ENCODE measurements at places on chromosomes 7 and 10.

GRCh38 chr7:603152-603951 is 83.7 kb upstream of the PDGFA start:
- DNase-seq = no peak

DNA sequence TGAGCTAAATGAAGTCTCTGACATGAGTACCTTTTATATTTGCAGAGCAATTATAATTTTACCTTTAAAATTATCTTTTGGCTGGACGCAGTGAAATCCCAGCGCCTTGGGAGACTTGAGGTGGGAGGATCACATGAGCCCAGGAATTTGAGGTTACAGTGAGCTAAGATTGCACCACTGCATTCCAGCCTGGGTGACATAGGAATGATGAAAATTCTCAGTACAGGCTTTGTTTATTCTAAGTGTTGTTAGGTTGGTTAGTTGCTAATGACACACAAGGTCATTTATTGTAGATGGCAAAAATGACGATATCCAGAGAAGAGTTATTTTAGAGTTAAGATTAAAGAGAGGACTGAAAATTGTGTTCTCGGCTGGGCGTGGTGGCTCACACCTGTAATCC is 87.6 kb downstream of the XRCC2 start:
- DNase-seq = no peak

- no peak for DNase-seq
These were observed 84.2 kb downstream of the ANK3 start for GRCh38 chr10:60305380-60305892.

DNA sequence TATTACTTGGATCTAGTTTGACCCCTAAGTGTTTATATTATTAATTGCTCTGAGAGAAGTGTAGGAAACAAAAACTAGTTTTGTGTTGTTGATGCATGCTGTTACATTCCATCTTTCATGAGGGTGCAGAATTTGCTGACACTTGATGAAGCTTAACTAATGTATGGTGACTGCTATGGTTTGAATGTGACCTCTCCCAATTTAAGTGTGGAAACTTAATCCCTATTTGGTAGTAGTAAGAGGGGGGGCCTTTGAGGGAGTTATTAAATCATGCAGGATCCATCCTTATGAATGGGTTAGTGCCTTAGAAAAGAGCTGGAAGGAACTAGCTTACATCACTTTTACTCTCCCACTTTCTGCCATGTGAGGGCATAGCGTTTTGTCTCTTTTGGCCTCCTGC is 142.5 kb downstream of the PCLO start:
- DNase-seq = no peak

DNA sequence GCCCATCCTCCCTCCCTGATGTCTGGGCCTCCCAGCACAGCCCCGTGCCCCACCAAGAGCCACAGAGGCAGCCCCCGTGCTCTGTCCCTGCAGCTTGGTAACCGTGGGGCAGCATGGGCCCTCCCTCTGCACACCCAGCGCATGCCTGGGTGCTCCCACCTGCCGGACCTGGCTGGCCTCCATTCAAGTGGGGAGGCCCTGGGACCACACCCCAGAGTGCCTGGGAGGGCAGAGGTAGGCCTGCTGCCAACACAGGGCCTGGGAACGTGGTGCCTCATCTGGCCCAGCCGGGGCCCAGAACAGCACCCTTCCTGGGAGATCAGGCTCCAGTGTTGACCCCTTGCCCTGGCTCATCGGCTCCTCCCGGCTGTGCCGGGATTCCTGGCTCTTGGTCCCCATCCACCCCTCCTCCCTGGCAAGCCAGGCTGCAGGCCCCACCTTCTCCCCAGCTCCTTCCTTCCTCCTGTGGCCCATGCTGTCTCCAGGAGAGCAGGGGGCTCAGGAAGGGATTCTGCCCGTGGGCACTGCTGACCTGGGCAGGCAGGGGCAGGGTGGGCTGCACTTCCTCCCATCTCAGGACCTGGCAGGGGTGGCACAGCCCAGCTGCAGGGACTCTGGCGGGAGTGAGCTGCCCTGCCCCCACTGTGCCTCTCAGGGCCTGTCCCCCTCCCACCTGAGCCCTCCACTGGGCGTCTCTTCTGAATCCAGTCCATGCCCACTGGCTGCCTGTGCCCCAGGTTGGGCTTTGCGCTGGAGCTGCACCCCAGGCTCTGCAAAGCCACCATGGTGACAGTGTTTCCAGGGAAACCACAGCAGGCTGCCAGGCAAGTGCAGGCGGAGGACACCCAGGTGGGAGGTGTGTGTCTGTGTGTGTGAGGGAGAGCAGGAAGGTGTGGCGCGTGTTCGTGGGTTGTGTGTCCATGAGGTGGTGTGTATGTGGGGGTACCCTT is 32.6 kb downstream of the PWWP2B start:
- DNase-seq = no peak

DNA sequence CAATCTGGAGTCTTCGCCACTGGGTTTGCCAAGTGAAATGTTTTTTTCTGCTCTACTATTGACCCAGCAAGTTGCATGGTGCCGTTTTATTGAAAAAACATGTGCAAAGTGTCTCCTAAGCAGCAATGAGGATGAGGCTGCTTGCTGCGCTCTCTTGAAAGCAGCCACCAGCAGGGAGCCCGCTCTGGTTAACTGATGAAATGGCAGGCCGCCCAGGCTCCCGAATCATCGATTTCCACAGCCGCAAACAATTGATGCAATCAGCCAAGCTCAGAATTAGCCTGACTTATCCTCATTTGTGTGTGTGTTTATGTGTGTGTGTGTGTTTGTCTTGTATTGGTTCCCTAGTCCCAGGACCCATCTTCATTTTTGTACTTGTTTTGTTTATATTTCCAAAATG is 22.2 kb upstream of the LYZL1 start:
- no peak for DNase-seq

GRCh38 chr10:59536167-59537014 is 173.3 kb downstream of the SLC16A9 start:
- no peak for DNase-seq

DNA sequence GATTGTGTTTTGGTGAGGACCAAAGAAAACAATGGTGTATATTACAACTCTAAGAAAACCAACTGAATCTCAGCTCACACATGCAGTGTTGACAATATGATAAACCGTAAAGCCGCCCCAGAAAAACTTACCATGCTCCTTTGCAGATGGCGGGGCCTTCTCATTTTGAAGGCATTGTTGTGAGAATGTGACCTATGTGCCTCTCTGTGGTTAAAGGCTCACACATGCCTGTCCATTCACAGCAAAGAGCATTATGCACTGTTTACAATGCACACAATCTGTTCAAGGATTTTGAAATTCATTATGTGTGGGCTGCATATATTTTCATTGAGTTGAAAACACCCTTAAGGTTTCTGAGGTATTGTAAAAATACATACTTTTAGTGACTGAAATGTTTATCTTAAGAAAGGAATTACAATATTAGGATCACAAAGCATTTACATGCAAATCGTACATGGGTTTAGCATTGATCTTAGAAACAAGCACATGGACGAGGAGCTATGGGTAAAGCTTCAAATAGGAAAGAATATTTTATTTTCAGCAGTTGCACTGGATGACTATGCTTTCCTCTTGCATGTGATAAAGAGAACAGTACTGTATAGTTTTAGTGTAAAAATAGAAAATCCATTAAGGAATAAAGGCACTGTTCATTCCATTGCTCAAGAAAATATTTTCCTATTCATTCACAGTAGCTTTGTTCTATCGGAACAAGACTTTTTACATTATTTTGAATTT is 334.3 kb downstream of the ARL4A start:
- no peak for DNase-seq

GRCh38 chr7:155373359-155374273 is 75.9 kb downstream of the INSIG1 start:
- no peak for DNase-seq

GRCh38 chr10:46267132-46267985 is 19.4 kb upstream of the ANTXRL start:
- DNase-seq = no peak

- DNase-seq = no peak
These were observed 20.3 kb downstream of the ELAPOR2 start for GRCh38 chr7:87038993-87039690.

DNA sequence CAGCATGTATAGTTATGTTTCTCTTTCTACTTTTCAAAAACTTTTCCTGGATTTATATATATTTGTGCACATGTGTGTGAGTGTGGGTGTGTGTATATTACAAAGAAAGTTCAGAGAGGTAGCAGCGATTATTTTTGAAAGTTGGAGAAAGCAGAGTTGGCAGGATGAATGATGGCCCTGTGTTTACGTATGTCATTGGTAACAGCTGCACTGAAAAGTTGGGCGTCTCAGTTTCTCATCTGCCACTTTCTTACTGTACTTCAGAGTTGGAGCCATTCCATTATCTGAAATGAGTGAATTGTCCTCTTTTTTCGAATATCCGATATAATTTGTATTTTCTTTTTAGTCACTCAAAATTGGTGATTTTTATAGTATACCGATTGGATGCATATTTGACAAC is 172.2 kb downstream of the CDK14 start:
- no peak for DNase-seq

DNA sequence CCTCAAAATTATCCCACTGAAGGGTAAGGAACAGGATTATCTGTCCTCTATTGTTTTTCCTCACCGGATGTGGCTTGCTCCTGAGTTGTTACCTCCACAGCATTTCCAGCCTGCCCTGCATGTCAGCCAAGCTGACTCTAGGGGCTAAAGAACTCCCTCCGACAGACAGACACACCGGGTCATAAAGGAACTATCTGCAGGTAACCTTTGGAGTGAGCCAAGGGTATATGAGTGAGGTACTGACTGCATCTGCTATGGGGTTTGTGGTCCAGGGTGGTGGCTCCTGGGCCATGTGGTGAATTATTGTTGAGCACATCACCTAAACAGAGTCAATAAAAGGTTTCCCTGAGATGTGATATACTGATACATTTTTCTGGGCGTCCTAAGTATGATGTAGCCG is 6.9 kb upstream of the KAZALD1 start:
- no peak for DNase-seq

GRCh38 chr10:88922041-88922440 is 30.5 kb downstream of the ACTA2 start:
- DNase-seq = no peak

DNA sequence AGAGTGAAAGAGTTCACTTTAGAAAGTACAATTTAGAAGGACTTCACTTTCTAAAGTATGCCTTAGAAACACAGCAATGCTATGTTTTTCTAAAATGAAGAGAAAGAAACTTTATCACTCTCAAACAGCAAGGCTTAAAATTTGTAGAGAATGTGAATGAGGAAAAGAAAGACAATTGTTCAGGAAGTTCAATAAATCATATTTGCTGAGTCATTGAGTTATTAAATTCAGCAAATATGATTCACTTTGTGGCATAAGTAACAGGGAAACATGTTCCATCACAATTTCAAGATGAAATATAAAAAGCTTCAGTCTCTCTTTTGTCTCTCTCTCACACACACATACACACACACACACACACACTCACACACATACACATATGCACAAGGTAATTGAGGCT is 187.9 kb downstream of the PCDH15 start:
- no peak for DNase-seq

DNA sequence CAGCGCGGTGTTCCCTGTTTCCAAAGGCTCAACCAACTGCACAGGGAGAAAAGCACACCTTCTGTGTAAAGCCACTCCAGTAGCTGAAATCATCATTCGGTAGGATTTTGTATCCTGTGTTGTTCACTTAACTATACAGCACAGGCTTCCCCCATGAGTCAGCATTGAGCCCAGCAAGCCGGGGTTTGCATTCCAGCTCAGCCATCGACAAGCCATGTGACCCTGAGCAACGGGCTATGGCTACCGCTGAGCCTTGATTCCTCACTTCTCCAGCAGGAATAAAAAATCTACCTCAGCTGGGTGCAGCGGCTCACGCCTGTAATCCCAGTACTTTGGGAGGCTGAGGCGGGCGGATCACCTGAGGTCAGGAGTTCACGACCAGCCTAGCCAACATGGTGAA is 44.1 kb upstream of the ATP6V0A4 start:
- DNase-seq = no peak

DNA sequence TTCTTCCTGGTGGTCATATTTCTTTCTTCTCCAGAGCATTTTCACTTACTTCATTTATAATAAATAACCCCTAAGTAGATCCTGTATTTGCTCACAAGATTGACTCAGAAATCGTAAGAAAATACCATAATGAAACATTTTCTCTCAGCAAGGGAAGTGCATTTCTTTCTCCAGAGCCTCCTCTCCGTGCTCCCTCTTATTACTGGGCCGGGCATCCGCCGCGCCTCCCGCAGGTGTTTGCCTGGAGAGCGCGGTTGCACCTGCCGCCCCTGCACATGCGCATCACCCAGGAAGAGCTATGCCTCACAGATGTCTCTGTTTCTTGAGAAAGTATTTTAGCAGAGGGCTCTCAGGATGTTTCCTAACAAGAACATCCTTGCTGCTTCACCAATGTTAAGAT is 509.2 kb downstream of the TCERG1L start:
- DNase-seq = no peak

DNA sequence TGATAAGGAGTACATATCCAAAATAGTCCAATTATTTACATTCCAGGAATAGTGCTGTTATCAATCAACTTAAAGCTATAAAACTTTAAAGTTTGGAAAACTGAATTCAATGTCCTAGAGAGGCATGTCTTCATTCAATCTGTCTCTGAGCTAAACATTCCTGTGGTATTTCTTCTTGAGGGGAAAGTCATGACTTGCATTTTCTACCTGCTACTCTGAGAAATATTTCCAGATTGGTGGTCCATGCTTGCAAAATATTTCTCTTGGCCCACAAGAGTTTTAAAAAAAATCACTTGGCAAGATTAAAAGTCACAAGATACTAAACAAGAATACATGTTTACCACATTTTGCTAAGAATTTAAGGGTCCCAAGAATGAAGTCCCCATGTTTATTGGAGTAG is 63.6 kb upstream of the HGF start:
- no peak for DNase-seq

GRCh38 chr10:44253769-44254462 is 131.0 kb downstream of the CXCL12 start:
- DNase-seq = no peak

DNA sequence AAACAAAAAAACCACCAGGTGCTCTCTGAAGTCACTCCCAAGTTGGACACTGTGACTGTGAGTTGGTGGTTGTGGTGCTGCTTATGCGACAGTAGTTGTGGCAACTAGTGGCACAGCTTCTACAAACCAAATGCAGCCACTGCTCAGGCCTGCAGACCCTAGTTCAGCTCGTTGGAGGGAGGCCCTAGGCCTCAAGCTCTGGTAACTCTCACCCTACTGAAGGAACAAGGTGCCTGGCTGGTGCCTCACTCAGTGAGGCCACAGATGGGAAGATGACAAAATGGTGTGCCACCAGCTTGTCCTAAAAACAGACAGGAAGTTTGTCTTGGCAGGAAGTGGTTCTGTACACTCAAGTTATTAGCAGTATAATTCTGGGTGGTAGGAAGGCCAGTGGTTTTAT is 45.3 kb upstream of the RAPGEF5 start:
- no peak for DNase-seq

All from central memory CD8-positive, alpha-beta T cell (primary cell).